ENCODE measurements at places on chromosomes 3 and 15.

- no peak for DNase-seq
Observed at GRCh38 chr3:22979581-22979980, 223.5 kb upstream of the UBE2E2 start.

GRCh38 chr15:98440917-98441316 lies 207.4 kb upstream of the IGF1R start:
- DNase-seq, result no peak

DNA sequence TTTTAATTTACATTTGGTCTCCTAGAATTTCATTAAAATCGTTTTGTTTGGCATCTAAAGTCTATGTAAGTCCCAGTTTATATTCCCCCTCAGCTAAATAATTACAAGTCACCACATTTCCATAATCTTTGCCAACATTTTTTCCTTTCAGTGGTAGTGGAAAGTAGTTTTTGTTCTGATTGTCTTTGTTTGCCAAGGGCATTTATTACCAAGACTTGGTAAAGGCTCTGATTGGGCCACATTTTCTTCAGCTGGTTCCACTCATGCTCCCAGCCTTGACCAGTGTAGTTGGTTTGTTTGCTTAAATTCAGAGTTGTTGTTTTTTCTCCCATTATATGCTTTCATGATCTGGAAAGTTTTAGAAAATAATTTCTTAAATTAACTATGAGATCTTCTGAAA lies 153.4 kb upstream of the MME start:
- DNase-seq, result no peak

GRCh38 chr15:83123529-83123928 lies 16.1 kb downstream of the TM6SF1 start:
- no peak for DNase-seq

- no peak for DNase-seq
Observed at GRCh38 chr3:195010551-195011100, 260.3 kb downstream of the XXYLT1 start.

DNA sequence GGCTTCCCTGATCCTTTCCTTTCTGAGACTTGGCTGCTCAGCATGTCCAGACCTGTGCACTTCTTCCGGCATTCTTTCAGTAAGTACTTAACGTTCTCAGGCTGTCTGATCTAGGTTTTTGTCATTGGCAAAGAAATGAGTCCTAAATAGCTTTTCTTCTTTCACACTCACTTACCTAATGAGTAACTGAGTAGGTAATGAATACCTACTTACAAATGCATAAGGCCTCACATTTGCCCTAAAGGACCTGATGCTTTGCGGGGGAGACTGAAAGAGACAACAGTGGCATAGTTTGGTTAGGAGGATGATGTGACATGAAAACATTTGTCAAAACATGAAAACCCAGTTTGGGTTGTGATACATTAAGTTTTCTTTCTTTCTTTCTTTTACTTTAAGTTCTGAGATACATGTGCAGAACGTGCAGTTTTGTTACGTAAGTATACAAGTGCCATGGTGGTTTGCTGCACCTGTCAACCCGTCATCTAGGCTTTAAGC lies 516.7 kb upstream of the CFAP20DC start:
- no peak for DNase-seq

DNA sequence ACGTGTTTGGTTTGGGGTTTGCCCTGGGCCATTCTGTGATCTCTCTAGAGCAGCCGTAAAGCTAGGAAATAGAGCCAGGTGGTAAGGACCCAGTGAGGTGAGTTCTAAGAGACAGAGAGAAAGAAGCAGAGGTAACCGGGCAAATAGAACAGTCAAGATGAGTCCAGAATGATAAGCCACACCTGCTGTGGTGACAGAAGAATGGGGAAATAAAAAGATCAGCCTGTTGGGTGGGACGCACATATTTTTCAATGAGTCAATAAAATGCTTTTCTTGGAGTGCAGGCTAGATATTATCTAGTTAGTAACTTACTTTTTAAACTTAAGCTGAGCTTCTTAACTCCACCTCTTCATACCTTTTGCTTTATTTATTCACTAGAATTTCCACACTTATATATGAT lies 135.0 kb downstream of the NFKBIZ start:
- DNase-seq, result no peak

- DNase-seq, result no peak
Observed at GRCh38 chr3:100941451-100941850, 51.8 kb downstream of the ABI3BP start.

DNA sequence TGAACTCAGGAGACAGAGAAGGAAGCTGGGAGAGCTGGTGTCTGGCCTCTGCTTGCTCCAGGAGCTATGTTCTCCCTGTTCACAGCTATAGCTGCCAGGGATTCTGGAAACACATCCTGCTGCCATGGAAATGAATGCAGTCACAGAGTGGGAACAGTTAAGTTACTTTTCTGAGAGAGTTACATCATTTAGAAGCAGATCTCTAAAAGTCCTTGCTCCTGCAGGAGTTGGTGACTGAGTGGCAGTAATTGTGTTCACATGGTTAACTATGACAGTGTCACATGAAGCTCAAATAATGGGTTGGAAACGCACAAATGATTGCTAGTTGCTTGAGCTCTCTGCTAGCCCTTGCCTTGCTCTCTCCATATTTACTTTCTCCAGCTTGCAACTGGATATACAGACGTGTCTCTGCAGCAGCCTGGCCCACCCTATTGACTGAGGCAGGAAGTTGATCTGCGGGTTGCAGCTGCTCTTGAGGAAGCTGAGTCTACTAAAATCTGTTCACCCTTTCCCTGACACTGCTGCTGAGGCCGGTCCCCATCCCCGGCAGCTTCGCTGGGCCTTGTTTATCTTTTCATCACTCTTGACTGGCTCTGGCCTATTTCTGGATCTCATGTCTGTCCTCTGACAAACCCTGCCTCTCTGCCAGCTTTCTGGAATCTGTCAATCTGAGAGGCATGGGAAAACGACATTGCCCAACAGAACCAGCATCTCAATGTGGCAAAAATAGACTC lies 16.7 kb upstream of the ISLR start:
- no peak for DNase-seq

DNA sequence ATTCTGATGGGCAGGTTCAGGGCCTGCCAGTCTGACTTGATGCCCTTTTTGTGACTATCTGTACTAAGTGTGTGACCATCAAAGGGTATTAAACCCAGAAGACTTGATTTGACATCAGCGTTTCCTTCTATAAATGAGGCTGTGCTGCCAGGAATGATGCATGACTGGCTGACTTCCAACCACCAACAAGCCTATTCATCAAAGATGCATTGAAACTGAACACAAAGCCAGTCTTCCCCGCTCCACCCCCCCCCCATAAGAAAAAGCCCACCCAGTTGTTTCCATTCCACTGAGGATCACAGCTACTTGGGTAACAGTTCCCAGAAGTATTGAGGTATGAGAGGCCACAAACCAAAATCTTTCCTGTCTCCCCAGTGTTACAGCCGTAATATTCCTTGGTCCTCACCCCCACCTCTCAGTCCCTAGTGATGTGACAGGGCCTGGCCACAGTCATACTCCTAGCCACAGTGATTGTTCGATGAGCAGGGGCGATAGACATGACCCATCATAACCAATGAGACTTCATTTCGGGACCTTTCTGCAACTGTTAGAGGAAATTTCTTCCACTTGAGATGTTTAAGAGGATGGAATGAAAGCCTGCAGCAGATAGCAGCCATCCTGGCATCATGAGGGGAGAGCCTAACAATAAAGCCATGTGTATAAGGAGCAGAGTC lies 22.6 kb downstream of the SH3BP5 start:
- DNase-seq, result no peak

DNA sequence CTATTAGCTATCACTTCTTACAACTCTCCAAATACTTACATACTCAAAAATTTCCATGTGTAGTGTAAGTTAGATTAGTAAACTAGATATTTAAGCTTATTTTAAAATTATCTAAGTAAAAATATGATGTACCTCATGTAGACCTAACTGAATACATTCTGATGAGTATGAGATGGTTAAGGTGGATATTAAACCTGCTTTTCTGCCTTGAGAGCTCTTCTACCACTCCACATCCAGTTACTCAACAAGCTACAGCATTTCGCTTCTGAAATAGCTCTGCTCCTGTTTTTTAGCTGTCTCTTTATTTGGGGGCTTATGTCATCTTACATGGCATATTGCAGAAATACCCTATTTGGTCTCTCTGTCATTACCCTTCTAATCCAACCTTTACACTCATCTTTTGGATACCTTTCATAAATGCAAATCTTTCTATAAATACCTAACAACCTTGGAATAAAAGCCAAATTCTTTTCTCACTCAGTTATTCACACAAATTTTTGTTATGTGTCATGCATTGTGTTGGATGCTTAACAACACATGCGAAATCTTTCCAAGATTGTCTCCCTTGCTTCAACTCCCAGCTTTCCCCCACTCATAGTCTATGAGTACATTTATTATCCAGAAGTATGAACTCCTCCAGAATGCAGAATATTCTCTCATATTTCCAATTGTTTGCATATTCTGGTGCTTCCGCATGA lies 92.0 kb downstream of the ALCAM start:
- no peak for DNase-seq

- DNase-seq, result no peak
Observed at GRCh38 chr3:114775395-114775794, 371.7 kb downstream of the ZBTB20 start.

DNA sequence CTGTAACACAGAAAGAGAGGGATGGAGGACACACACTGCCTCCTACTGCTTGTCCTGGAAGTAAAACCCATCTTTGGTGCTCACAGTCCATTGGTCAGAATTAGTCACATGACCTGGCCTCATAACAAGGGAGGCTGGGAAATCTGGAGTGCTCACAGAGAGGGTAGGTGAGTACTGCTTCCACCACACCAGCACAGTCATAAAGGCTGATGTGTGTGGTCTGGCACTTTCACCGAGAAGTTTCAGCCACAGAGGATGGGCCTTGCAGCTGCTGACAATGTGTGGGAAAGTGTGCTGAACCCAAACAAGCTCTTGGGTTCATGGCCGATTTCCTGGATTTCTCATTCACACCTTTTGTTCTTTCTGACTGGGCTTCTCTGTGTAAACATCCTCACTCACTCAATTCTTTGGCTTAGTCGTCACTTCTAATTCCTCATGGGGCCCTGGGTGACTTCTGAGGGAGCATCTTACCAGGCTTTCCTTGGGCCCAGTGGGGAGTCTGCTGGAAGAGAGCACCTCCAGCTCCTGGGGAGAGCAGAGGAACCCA lies 100.7 kb downstream of the ASB7 start:
- no peak for DNase-seq

DNA sequence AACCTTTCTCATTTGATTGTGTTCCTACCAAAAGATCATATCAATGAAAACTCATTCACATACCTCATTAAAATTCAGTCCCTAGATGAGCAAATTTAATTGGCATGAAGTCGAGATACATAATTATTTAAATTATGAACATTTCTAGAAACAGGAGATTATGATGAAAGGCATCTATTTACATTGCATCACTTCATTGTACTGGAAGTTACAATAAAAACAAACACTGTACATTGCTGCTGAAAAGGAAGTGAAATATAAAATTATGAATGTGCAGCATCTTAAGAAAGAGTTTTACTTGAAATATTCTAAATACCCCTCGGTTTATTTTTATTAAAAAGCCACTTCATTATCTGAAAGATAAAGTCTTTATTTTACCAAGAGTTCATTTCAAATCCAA lies 163.4 kb upstream of the ZNF385D start:
- no peak for DNase-seq

GRCh38 chr3:1421577-1421976 lies 328.8 kb downstream of the CNTN6 start:
- no peak for DNase-seq

Data from activated CD4-positive, alpha-beta T cell treated with anti-CD3 and anti-CD28 coated beads for 24 hours (primary cell).